ENCODE measurements at places on chromosomes 11 and 22.

- DNase-seq = no peak
Measured at GRCh38 chr11:122229481-122230384, 113.7 kb upstream of the BLID start.

DNA sequence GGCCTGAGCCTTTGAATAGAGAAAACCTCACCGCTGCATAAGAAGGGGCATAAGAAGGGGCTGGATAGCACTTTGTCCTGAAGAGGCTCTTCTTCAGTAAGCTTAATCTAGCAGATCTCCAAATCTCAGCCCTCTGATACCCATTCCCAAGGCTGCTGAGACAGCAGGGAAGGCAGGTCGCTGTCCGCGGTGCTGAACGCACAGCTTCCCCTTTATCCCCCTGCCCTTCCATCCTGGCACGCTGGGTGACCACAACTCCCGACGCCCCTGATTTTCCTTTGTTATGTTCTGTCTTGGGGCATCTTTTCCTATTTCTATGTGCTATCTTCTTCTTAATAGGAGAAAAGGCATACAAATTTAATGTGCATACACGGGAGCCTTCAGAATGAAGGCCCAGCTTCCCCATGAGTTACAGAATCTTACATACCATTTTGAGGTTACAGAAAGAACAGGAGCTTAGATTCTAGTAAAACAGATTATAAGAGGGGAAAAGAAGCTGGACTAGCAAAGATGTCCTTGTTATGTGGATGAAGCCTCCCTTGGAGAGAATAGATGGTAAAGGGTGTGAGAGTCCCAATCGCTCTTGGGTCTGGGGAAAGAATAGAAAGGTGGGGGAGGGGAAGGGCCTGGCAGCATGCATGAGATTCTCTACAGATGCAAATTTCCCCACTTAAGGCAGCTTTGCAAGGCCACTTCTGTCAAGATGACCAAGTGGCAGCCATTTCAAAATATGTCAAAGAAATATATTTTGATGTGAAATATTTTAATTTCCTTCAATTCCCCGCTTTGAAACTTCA is 5.7 kb upstream of the SULT4A1 start:
- no peak for DNase-seq

DNA sequence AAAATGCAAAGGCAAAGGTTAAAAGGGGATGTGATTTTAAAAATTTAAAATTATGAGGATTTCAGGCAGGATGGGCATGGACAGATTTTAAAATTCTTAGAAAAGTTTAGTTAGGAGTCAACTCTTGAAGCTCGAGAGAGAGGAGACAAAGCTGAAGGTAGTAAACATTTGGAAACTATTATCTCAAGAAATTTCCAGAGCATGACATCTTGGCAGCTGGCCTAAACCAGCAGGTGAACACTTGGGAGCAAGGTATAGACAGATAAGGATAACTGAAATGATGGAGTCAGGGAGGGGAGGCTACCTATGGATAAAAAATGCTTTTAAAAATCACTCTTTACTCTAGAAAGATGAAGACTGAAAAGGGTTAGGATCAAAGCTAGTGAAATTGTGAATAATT is 13.7 kb downstream of the POU2AF3 start:
- DNase-seq = no peak

GRCh38 chr11:5737091-5737490 is 843 bp downstream of the OR56B1 start:
- DNase-seq = no peak

DNA sequence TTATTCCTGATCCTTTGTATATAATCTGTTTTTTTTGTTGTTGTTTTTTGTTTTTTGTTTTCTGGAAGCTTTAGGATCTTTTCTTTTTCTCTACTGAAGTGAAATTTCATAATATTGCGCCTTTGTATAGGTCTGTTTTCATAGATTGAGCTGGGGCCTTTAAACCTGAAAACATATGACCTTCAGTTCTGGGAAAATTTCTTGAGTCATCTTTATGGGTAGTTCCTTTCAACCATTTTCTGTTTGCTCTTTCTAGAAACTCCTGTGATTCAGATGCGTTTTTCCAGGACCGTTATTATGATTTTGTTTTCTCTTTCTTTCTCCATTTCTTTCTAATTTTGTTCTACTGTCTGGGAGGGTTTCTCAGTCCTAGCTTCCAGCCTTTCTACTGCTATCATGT is 43.7 kb downstream of the BSX start:
- DNase-seq = no peak

GRCh38 chr11:61814247-61814957 is 2.4 kb downstream of the FADS1 start:
- no peak for DNase-seq

- DNase-seq = no peak
Measured at GRCh38 chr22:40289991-40290459, 56.3 kb upstream of the ADSL start.

GRCh38 chr11:114326151-114326550 is 30.0 kb downstream of the NNMT start:
- no peak for DNase-seq

GRCh38 chr22:45554861-45555260 is 52.2 kb downstream of the FBLN1 start:
- DNase-seq = no peak

- no peak for DNase-seq
Measured at GRCh38 chr11:69662806-69663205, 12.3 kb downstream of the LTO1 start.

DNA sequence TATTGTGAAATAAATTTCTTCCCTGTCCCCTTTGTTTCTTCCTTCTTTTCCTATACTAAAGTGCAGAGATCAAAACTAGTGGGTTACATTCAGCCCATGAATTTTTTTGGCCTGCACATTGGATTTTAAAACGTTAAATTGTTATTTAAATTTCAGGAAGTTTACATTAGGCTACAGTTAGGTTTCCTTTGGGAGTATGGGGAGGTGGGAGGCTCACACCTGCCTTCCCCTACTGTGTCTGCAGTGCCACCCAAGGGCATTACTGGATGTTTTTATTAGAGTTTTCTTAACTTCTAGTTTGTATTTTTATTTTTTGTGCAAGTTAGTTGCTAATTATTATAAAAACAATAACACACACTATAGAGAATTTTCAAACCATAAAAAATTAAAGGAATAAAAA is 51.7 kb downstream of the CYB5R2 start:
- DNase-seq = no peak

DNA sequence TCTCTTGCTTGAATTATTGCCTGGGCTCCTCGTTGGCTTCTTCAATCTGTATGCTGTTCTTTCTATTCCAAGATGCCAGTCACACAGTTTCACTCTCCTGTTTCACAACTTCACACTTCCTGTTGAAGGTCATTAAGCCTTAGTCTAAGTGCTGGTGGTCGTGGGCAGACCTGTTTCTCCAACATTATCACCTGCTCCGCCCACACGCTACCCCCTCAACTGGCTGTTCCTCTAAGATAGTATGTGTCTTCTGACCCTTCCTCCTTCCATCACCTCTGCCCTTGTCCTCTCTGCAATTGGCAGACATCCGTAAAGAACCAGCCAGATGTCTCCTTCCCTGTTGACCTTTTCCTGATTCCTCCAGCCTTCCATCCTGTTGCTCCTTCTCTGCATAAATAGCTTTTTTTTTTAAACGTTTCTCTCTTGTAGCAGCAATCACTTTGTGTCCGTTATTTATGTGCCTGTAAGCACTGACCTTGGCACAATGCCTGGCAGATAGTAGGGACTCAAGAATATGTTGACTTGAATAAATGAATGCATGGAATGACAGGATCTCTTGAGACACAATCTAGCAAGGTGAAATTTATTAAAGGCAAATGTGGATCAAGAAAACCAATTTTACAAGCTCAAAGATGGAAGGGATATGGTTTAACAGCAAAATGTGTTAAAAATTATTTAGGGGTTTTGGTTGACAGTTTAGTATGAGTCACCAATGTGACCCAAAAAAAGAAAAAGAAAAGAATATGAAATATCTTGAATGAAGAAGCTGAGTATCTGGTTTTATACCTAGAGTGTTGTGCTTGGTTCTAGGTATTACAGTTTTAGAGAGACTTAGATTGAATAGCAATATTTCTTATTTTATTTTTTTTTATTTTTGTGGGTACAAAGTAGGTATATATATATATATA is 12.6 kb downstream of the DIXDC1 start:
- no peak for DNase-seq

DNA sequence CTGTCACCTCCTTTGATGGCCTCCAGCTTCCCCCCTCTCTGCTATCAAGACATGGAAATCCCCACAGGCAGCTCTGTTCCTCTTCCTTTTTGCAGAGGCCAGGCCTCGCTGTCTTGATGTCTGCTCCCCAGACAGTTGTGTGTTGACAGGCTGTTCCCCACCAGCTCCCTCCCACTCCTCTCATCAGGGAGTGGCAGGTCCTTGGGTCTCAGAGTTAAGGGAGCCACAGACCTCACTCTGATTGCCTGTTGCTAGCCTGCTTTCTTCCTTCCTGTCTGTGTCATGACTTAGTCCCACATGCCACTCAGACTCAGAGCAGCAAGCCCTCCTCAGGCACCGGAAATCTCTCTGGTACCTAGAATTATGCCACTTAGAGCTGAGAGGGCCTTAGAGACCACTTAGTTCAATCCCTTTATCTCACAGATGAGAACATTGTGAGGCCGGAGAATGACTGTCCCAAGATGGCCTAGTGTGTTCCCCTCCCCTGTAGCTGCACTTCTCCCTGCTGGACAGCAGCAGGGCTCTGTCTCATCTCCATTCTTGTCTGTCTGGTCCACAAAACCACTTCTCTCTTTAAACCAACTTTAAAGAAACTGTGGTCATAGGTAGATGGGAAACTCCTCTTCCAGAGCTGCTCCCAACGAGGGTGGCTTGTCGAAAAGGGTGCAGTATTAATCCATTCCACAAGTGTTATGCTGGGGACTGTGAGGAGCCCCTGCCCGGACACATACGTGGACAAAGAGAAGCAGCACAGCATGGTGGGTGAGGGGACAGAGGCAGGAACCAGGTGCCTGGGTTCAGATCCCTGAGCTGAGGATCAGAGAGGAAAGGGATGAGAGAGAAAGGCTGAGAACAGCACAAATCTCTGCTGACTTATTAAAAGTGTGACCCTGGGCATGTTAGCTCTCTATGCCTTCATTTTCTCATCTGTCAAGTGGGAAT is 4.2 kb downstream of the AMPD3 start:
- DNase-seq = no peak

- DNase-seq = no peak
Measured at GRCh38 chr22:30335236-30335635, 8.5 kb upstream of the TBC1D10A start.

DNA sequence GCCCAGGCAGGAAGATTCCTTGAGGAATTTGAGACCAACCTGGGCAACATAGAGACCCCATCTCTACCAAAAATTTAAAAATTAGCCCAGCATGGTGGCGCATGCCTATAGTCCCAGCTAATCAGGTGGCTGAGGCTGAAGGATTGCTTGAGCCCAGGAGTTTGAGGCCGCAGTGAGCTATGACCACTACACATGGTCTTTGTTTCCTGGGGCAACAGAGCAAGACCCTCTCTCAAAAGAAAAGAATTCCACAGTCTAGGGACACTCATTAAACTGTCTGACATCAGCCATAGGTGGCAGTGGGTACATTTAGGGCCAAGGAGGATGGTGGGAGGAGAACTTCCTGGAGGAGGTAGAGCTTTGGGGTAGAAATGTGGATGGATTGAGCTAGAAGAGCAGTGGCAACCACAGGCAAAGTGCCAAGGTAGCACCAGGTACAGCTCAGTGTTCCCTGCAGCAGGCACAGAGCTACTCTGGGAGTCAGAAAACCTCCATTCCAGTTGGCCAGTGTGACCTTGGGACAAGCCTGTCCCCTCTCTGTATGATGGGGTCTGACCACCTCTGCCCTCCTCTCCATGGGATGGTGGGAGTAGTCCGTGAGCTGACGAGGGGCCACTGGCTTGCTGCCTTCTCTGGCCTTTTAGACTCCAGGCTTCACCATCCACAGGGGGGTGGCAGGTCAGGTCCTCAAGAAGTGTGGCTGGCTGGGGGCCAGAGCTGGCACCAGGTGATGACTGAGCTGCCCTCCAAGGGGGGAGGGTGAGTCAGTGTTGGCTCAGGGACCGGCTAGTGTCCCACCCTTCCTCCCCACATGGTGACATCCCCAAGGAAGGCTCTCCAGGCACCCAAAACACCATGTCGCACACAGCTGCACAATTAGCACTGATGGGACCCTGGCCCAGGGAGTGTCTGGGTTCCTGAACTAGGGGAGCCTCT is 3.7 kb upstream of the CLCF1 start:
- DNase-seq = no peak

DNA sequence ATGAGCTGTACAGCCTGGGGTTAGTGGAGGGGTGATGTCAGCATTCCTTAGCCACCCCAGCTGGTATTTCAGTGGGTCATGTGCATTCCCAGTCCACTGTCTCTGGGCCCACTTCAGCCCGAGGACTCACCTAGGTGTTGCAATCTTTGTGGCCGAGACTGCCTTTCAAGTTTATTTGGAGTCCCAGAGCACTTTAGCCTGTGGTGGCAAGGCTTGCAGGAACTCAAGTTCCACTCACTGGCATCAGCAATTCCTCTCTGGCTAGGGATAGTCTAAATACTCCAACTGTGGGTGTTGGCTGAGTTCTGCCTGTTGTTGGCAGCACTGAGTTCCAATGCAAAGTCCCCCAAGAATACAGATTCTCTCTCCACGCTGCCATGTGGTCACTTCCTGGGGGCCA is 191.6 kb upstream of the PGR start:
- DNase-seq = no peak

- DNase-seq = no peak
Measured at GRCh38 chr11:107856981-107857517, 1.5 kb downstream of the SLC35F2 start.

DNA sequence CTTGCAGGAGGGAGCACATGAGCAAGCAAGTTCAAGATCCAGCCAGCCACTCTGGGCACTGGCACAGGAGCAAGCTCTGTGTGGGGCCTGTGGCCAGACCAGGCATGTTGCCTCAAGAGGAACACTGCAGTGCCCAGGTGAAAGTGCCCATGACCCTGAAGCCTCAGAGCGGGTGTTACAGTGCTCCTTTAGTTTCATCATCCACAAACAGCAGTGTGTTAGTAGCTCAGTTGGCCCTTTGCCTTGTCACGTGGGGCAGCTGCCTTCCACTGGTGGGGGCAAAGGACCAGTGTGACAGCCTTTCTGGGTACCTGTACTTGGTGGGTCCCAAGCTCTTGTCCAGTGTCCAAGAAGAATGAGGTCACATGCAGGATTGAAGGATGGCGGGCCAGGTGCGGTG is 3.0 kb upstream of the EI24 start:
- no peak for DNase-seq

DNA sequence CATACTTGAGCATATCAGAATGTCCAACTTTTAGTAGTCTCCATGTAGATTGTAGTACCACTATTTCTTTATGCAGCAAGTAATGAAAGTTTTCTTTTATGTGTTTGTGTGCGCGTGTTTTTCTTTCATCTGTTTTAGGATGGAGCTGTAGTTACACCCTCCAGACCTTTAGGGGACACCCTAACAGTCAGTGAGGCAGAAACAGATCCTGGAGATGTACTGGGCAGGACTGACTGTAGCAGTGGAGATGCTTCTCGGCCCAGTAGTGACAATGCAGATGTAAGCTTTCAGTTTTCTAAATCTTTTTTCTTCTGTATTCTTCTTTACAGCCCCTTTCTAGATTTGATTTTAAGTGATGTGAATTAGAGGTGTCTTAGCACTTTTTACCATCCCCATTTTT is 79.9 kb upstream of the GRIK4 start:
- DNase-seq = no peak
